Suprapubic skin (tissue), 4 donors: ENCODE measurements at places on chromosomes 1 and 21. TPM values are rescaled to one million over a fixed set of nuclear protein-coding genes. Genes with fewer than 3 reads are reported as not detected.
A peak's percentile ranks its signal among the peaks of the same experiment; 100 is the strongest.

- DNase-seq, result no peak
- no peaks in the 10 kb centered on the region for H3K4me1 ChIP-seq
- no peak overlapping the region for H3K27ac ChIP-seq
- H3K27me3 ChIP-seq, result peaks cover 7% of the 10 kb centered on the region
- no peak overlapping the region for H3K4me3 ChIP-seq
These were observed 30.5 kb upstream of the ACOT11 start for GRCh38 chr1:54517496-54517895.

GRCh38 chr1:181440510-181440909 is 42.8 kb upstream of the CACNA1E start:
- no peak for DNase-seq
- H3K4me3 ChIP-seq, result no peak overlapping the region
- no peaks in the 10 kb centered on the region for H3K4me1 ChIP-seq
- H3K27ac ChIP-seq, result no peak overlapping the region
- no peaks in the 10 kb centered on the region for H3K36me3 ChIP-seq

DNA sequence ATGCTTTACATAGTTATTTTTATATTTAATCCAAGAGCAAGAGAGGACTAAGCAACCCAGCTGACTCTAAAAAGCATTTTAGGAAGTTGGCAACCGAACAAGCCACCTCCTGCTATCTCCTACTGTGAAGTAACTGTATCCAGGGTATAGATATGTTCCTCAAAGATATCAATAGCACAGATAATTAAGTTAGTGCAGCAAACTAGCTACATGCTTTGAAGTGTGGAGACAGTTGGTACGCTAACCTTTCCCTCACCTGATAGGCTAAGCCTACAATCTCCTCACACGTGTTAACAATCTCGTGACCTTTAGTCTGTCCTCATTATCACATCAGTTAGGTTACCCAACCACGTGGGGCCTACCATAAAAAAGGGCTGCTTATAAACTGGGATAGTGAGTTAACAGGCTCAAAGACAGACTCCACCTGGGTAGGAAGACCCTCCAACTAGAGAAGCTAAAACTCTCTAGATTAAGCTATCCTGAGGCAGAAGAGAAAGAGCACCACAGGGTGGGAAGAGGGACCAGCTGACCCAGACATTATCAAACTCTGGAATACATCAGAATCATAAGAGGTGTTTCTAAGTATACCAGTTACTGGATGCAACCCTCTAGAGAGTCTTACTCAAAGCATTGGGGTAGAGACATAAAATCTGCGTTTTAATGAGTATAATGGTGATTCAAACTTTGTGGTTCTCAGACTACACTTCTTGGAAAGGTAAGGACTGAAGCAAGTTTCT is 340.1 kb upstream of the ESRRG start:
- peak overlapping the region; percentile 32 for H3K27ac ChIP-seq
- H3K4me1 ChIP-seq, result no peaks in the 10 kb centered on the region
- no peak overlapping the region for H3K4me3 ChIP-seq
- DNase-seq, result no peak
- no peaks in the 10 kb centered on the region for H3K27me3 ChIP-seq
- H3K36me3 ChIP-seq, result no peaks in the 10 kb centered on the region

The PADI1 gene
- total RNA-seq, result 9.0 TPM

The OR10Z1 gene
- not detected for total RNA-seq

The TDRD10 gene
- 0.72 TPM for total RNA-seq

The PCP4L1 gene
- total RNA-seq, result 4.1 TPM

The ARHGEF19 gene
- 42.0 TPM for total RNA-seq

The BCAR3 gene
- 49.6 TPM for total RNA-seq
